ENCODE measurements at places on chromosomes 1 and 21.

DNA sequence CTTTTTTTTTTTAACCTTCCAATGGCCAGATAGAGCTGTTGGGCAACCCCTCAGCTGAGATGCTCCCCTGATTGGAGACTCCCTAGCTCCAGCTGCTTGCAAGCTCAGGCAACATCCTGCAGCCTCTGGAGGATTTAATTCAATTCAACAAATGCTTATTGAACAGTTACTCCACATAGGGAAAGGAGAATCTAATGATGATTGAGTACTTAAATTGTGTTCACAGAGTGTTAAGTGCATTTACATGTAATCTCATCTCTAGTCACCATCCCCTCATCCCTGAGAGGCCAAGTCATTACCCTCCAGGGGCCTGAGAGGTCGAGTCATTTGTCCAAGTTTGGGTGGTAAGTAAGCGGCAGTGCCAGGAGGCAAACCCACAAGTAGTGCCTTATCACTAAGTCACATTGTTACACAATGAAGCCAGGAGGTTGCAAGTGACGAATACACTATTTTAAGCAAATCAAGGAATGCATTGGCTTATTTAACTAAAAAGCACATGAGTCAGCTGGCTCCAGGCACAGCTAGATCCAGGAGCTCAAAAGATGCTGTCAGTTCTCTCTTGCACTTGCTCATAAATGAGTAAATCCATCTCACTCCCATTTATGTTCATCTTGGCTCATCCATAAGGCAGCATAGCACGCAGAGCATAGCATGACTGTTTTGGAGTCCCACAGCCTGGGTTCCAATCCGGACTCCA lies 64.3 kb downstream of the OPTC start:
- DNase-seq = peak; percentile 99

GRCh38 chr1:219757890-219758289 lies 145.0 kb upstream of the ZC3H11B start:
- peak; percentile 51 for DNase-seq

DNA sequence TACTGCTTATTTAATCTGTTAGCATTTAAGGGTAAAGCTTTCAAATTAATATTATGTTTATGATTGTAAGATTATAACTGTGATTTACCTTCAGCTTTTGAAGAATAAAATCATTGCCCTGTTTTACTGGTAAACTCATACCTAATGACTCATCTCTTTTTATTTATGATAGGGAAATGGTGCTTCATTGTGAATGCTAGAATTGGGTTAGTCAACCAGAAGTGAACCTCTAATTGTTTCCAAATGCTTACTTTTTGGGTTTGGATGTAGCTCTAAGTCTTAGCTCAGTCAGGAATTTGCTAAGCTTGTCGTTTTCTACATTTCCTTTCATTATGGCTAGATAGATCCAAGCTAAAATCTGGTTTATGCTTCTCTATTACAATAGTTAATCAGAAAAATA lies 59.4 kb downstream of the SLC30A7 start:
- peak; percentile 94 for DNase-seq

GRCh38 chr1:8572106-8572505 lies 245.3 kb downstream of the RERE start:
- DNase-seq = no peak

DNA sequence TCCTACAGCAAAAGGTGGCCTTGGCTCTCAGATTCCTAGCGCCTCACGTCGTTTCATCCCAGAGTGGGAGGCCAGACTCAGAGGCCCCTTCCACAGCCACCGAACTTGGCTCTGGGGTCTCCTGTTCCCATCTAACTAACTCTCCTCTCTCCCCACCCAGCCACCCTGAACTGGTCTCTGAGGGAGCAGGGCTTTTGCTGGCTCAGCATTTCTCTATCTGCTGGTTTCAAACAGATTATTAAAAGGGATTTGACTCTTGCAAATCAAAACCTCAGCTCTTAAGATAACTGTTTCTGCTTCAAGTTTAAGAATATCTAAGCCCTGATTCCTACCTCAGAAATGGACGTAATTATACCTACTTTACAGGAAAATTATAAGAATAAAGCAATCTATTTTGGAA lies 91.0 kb upstream of the ATP1B1 start:
- DNase-seq = no peak

DNA sequence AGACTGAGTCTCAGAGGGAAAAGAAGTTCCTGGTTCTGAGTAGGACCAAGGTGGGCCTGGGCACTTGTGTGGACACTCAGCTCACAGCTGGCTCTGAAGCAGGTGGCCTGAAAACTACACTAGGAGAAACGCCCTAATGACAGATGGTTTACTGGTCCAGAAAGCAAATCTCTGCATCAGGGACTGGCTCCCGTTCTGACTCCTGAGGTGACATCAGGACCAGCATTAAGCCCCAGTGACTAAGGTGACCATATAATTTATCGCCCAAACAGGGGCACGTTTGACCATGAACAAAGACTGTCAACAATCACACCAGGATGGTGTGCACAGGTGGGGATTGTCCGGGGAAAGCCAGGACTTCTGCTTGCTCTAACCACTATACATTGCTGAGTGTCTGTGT lies 12.2 kb upstream of the CD34 start:
- no peak for DNase-seq

DNA sequence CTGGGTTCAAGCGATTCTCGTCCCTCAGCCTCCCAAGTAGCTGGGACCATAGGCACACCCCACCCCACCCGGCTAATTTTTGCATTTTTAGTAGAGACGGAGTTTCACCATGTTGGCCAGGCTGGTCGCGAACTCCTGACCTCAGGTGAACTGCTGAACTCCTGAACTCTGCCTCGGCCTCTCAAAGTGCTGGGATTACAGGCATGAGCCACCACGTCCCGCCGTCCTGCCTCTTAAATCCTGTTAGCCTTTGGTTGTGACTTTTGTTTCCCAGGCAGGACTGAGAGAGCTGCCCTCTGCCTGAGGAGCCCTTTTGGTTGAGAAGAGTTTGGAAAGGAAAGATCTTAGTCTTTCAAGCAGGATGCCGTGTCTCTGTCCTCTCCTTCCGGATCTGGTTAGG lies 59.3 kb upstream of the C1orf174 start:
- no peak for DNase-seq

- DNase-seq = no peak
These were observed 7.1 kb downstream of the SLC66A1 start for GRCh38 chr1:19319196-19319595.

DNA sequence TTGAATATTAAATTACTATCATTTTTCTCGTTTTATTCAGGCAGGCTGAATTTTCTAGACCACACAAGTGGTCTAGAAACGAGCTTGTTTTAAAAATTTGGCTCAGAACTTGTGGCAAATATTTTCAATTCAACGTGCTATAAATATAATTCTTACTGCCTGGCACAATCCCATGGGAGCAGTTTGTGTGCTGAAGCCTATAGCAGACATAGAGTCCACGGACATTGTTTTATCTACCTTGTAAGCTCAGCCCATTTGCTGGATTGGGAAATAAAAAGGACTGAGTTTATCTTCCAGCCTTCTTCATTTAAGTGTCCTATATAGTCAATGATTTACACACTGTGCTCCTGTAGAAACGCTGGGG lies 103.4 kb downstream of the ZBTB18 start:
- DNase-seq = peak; percentile 72

DNA sequence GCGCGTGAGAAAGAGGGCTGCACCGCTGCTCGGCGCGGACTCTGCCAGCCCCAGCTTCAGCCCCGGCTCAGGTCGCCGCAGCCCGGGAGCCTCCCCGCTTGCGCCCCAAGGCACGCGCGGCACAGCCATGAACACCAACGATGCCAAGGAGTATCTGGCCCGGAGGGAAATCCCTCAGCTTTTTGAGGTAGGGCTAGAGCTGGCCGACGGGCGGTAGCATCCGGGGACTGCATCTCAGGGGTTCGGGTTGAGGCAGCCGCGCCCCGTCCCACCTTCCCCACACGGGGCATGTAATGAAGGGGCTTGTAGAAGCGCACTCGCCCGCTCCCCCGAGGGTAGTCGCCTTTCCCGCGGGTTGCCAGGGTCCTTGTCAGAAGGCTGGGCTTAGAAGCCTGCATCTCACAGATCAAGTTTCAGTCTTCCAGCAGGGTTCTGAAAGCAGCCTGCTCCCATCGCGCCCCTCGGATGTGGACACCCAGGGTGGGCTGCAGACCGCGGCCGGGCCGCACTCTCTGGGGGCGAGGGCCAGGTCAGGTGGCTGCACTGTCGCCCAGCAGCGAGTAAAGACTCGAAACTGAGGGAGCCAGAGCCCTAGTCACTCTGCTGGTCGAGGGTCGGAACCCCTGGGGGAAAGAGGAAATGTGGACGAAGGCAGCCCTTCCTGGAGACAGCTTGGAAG lies 507 bp downstream of the AK5 start:
- DNase-seq = peak; percentile 33

DNA sequence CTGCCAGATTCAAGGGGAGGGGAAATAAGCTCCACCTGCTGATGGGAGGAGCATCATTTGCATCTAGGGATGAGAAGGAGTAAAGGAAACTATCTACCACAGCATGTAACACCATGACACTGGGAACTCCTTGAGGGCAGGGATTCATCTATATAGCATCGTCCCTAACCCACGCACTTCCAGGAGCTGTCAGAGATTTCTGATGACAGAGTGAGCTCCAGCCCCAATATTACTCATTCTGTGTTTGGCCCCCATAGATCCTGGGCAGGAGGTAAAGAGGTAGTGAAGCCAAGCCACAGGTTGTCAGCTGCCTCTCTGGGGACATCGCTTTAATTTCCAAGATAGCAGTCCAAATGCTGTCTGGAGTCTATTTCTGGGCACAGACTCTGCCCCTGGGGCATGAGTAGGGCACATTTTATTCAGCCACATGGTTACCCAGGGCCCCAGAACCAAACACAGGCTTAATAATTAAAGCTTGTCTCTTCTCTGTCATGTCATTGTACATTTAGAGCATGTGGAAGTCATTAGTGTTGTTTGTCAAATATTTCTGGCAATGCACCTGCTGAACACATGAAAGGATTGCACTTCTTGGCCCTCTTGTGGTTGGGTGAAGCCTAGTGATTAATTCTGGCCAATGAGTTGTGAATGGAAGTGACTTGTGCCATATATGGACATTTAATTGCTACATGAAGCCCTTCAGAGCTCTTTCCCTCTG lies 105.9 kb upstream of the POU3F1 start:
- no peak for DNase-seq

DNA sequence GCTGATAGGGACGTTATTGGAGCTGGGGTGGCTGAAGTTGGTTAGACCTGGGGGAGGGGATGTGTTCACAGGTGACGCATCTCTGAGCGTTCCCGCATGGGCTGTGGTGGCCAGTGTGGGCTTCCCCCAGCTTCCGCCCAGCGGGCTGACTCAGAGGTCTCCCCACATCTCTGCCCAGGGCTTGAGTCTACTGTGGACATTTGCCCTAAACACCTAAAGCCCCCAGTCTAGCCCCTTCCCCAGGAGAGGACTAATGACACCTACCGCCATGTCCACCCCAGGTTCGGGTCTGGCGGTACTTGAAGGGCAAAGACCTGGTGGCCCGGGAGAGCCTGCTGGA lies 2.0 kb downstream of the AGRN start:
- DNase-seq = no peak

All from fibroblast of skin of right quadriceps (primary cell).